Stimulated activated CD8-positive, alpha-beta memory T cell treated with anti-CD3 and anti-CD28 coated beads, Interleukin-7, amount 100 ng/mL, for 1 hour (primary cell): ENCODE measurements at places on chromosomes 2 and 18.

- DNase-seq = no peak
Measured at GRCh38 chr2:147648471-147648870, 196.4 kb upstream of the ACVR2A start.

- DNase-seq = no peak
Measured at GRCh38 chr2:215799194-215799593, 214.2 kb downstream of the MREG start.

GRCh38 chr2:232721261-232721660 is 24.1 kb downstream of the GIGYF2 start:
- no peak for DNase-seq

DNA sequence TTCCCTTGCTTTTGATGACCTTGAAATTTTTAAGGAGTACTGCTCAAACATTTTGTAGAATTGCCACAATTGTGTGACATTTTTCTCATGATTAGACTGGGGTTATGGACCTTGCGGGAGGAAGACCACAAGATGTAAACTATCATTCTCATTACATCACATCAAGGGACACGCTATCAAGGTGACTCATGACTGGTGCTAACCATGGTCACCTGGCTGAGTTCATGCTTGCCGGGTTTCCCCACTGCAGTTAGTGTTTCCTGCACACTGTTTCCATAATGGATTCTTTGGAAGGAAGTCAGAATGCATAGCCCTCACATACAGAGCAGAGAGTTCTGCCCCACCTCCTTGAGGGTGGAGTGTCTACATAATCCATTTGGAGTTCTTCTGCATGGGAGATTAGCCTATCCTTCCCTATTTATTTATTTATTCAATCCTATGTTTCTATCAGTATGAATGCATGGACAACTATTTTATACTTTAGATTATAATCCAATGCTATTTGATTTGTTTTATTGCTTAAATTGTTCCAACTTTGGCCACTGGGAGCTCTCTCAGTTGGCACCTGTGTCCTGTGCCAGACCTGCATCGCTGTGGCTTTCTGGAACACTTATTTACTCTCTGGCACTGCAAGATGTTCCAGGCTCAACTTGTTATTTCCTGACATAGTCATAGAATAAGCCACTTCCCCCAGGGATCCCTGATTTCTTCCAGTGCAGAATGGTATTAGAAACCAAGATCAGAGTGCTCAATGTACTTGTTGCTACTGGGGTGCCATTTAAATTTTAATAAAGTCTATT is 6.0 kb downstream of the MC2R start:
- no peak for DNase-seq

GRCh38 chr18:10559553-10560451 is 34.0 kb downstream of the NAPG start:
- no peak for DNase-seq

DNA sequence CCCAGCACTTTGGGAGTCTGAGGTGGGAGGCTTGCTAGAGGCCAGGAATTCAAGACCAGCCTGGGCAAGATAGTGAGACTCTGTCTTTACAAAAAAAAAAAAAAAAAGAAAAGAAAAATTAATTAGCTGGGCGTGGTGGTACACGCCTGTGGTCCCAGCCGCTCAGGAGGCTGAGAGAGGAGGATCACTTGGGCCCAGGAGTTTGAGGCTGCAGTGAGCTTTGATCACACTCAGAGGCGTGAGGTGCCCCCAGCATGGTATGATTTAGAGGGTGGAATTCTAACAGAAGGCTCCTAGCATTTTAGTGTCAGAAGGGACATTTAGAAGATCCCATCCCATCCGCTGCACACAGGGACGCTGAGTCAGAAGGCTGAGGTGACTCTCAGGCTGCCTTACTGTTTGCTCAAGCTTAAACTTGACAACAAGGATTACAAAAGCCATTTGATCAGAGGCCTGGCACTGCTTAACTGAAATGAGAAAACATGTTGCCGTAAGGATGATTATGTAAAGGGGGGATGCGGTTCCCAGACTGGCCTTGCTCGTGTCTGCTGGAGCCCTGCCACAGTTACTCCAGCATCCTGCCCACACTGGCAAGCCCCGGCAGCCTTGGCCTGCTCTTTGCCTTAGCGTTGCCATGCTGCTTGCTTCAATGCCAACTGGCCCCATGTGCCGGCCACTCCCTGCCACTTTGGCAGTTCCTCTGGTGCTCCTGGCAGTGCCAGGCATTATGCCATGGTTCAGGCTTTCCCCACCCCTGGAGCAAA is 45.6 kb upstream of the SLC1A4 start:
- no peak for DNase-seq
